ENCODE measurements at places on chromosomes 3 and 15. TPM values are rescaled to one million over a fixed set of nuclear protein-coding genes. Genes with fewer than 3 reads are reported as not detected.

DAZL gene
- not detected for total RNA-seq

SLC51B gene
- total RNA-seq, result not detected

DUOXA1 gene
- not detected for total RNA-seq

MEF2A gene
- 22.2 TPM for total RNA-seq

APOD gene
- total RNA-seq, result 13.5 TPM

ENTPD3 gene
- under 0.01 TPM for total RNA-seq

TGM5 gene
- total RNA-seq, result not detected

PIERCE2 gene
- total RNA-seq, result 0.76 TPM

CAND2 gene
- 0.98 TPM for total RNA-seq

SEC62 gene
- total RNA-seq, result 36.0 TPM

CPN2 gene
- total RNA-seq, result not detected

ACAN gene
- total RNA-seq, result under 0.01 TPM

WNT5A gene
- total RNA-seq, result 4.2 TPM
